Kidney epithelial cell (primary cell): ENCODE measurements at places on chromosomes 7 and 10.

GRCh38 chr7:121235201-121235600, 93.6 kb upstream of the WNT16 start:
- no peak for DNase-seq

- no peak for DNase-seq
Measured at GRCh38 chr7:15839416-15840100, 153.1 kb upstream of the MEOX2 start.

DNA sequence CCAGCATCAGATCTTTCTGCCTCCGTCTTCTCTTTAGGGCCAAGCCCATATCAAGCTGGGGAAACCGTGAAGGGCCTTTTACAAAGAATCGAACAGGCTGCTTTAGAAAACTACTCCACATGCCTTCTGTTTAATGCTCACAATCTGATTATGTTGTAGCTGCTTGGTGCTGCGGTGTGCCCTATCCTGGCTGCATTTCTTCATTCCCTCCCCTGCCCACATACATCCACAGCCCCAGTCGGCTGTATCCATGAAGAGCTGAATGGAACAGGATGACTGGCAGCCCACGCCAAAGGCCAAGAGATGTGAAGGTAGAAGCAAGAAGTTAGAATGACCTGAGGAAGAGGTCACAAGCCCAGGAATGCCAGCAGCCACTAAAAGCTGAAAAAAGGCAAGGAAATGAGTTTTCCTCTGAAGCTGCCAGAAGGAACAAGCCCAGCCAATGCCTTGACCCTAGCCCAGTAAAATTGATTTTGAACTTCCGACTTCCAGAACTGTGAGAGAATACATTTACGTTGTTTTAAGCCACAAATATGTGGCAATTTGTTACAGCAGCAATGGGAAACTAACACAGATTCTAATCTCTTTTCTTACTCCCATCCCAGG, 22.2 kb downstream of the TAS2R41 start:
- no peak for DNase-seq

DNA sequence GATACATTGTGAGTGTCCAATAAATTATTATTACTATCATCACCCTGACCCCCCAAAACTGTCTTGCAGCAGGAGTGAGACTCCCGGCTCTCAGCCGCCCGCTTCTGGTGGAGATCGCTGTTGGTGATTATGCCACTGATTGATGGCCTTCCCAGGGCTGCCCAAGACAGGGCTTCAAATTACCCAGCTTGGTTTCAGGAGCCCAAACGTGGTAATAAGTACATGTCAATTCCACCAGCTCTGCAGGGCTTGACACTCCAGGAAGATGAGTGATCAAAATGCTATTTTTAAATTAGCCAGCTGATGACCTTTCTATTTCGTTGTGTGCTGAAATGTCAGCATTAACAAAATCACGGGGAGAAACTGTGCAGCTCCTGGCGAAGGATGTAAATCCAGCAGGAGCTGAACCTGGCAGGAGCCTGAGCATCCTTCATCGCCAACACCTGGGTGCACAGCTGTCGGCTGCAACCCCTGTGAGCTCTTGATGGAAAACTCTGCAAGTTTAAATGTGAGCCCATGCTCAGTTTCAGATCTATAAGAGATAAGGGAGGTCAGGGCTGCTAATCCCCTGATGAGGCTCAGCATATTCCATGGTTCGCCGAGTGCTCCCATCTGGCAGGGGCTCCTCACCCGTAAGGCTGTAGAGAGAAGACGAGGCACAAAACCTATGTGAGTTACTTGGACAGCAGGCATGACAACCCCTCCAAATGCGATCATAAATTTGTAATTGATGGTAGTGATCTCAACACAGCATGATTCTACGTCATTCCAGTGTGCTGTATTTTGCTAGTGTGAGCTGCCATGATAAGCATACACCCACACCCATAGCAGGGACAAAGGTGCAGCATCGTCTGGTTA, 446.3 kb downstream of the TCERG1L start:
- no peak for DNase-seq

DNA sequence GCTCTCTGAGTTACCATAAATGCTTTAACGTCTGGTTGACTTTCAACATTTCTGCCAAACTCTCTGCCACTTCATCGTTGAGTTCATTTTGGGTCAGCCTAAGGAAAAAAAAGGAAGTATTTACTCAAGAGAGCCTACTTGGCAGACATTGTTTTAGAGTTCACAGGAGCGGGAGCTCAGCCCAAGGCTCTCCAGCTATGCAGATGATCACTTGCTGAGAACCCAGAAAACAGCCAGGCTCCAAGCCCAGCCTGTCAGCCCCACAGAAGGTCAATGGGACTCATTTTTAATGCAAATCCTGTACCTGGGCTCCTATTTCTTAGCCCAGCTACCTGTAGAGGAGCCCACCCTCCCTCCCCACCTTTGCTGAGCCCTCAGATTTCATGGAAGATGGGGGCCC, 45.5 kb downstream of the NOD1 start:
- DNase-seq, result no peak

- no peak for DNase-seq
Measured at GRCh38 chr10:60417901-60418300, 28.2 kb upstream of the ANK3 start.

DNA sequence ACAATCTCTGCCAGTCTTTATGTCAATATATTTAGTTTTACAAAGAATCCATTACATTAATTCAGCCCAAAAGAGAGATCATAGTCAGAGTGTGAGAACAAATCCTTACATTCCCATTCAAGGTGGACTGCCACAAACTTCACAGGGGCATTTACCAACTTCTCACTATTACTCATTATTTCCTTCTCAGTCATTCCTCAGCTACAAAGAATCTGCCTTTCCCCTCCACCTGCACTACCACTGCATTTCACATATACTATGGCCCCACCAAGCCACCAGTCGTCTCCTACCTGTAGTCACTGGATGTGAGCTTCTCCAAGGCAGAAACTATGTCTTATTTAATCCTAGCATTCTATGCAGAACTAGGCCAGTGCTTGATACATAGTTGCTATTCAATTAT, 94.3 kb downstream of the USP6NL start:
- DNase-seq, result no peak

DNA sequence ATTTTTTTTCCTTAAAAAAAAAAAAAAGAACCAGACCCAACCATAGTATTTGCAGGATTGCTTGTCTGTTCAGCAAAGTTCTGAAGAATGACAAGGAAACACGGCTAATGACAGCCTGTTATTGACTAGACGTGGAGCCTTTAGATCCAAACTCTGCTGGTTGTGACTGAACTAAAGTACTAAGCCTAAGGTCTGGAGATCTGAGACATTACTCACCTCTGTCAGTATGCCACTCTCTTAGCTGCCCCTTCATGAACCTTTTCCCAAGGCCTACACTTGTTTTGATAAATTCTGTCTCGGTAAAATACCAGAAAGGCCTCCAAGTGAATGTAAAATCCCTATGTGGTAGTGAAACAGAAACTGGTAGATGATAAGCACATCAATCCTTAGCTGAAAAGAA, 101.0 kb downstream of the CABCOCO1 start:
- DNase-seq, result no peak

DNA sequence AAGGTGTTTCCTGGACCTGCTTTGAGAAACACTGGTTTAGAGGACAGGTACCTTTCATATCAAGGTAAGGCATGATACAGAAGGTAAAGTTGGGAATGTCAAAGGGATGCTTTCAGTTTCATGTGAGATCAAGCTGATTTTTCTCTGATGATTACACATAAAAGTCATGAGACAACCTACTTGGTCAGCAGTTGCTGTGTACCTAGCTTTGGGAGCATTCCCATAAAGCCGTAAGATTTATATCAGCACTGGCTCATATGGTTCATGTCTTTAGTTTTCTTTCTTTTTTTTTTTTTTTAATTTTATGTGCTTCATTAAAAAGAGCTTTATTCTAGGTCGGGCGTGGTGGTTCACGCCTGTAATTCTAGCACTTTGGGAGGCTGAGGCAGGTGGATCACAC, 265.3 kb upstream of the LRGUK start:
- no peak for DNase-seq

DNA sequence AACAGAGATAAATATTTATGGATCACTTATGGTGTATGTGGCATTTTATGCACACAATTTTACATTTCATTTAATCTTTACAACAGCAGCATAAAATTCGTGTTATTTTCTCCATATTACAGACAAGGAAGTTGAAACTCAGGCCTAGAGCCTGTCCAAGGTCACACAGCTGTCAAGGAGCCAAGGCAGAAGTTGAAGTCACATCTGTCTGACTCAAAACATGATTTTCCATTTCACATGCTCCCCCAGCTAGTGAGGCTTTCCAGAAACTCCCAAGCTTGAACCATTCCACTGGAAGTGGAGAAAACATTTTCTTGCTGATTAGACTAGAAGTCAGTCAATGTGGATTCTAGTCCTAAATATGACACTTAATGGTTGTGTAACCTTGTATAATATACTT, 110.5 kb downstream of the HECTD2 start:
- no peak for DNase-seq

DNA sequence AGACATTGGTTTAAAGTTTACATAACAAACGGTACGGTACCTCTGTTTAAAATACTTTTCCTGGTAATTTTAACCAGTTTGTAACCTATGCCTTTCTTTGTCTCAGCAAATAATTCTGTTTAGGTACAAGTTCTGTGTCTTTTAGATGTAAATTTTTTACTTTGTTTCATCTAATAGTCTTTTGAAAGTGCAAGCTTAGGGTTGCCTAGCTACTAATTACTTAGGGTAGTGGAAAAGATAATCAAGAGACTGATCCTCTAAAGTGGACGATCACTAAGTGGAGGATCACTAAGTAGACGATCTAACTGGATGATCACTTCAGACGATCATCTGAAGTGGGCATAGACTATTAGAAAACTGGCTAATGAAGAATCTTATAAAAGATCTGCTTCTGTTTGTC, 16.1 kb upstream of the FKBP9 start:
- no peak for DNase-seq

DNA sequence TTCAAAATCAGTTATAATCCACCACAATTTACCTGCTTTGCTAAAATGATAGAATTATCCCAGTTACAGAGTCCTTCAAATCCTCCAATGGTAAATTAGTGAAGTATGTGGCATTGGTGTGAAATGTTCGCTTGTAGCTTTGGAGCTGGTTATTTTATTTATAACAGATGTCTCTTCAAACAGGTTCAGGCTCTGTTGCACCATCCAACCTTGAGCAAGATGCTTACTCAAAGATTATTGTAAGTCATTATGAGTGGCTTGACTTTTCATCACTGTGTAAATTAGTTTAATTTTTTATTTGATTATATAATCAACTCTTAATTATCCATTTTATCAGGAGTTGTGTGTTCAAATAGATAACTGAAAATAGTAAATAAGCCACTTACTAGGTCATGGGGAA, 99.4 kb downstream of the BTRC start:
- no peak for DNase-seq

DNA sequence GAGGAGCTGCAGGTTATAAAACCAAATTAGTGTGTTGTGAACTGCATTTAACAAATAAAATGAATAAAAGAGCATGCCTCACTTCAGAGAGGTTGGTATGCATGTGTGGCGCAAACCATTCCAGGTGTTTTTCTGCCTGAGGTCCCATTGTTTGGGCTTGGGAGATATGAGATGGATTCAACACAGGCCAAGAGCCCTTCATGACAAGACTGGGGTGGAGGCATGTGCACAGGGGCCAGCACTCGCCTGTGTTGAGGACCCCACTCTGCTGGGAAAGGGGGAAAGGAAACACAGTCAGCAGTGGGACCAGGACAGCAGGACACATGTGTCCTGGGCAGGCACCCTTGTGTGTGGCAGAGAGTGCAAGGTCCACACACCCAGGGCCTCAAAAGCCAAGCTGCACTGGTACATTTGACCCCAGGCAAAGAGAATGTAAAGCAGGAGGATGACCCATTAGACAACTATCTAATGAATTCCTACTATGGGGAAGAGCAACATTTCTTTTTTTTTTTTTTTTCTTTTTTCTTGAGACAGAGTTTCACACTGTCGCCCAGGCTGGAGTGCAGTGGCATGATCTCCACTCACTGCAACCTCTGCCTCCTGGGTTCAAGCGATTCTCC, 9.2 kb upstream of the SLC18A3 start:
- no peak for DNase-seq

GRCh38 chr7:43761938-43762692, 3.6 kb downstream of the BLVRA start:
- DNase-seq, result no peak

GRCh38 chr7:12322284-12322902, 81.3 kb downstream of the VWDE start:
- DNase-seq, result no peak

DNA sequence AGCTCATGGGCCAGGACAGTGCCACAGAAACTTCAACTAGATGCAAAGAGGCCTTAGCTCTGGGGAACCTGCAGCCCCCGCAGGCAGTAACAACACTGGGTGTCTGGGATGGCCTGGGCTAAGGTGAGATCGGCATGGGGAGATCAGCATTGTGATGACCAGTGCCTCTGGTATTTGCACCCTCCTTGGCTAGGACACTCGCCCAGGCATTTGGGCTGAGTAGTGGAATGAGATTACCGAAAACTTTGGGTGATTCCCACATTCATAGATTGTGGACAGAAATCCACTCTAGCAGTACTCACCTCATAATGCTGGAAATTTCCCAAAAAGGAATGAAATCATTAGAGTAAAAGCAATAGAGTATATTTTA, 70.6 kb upstream of the ZMIZ2 start:
- DNase-seq, result no peak

DNA sequence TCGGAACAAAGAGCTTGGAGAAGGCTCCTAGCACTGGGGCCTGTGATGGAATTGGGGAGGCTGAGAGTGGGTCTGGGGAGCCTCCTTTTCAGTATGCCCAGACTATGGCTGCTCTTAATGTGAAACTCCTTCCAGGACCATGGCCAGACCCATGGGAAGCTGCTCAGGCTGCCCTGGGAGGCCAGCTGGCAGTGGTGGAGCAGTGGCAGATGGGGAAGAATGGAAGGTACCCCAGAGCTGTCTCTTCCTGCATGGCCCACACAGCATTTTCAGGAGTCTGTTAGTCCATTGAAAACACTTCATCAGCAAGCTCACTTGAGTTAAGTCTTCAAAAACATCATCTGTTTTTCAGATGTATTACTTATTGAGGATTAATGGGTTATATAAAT, 18.5 kb downstream of the NACAD start:
- no peak for DNase-seq

- no peak for DNase-seq
Measured at GRCh38 chr7:139777133-139777891, 486 bp downstream of the HIPK2 start.

GRCh38 chr10:63392224-63392623, 73.6 kb downstream of the JMJD1C start:
- DNase-seq, result no peak

DNA sequence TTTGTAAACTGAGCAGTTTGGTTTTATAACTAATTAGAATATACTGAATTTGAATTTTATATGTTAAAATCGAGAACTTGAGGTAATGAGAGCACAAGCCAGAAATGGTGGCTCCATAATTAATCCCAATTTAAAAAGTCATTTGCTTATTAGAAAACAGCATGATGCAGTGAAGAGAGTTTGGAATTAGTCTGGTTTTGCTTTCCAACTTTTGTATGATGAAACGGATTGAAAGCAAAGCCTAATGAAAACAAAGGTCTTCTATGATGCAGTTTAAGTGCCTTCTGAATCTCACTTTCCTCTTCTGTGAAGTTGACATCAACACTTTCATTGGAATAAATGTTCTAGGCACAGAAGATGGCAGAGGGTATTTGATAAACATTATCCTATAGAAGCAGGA, 89.4 kb downstream of the SORCS1 start:
- no peak for DNase-seq
